CD4-positive, alpha-beta T cell treated with Interleukin-12 subunit alpha and Interleukin-12 subunit beta, for 1 hour (primary cell): ENCODE measurements at places on chromosomes 1 and 21.

DNA sequence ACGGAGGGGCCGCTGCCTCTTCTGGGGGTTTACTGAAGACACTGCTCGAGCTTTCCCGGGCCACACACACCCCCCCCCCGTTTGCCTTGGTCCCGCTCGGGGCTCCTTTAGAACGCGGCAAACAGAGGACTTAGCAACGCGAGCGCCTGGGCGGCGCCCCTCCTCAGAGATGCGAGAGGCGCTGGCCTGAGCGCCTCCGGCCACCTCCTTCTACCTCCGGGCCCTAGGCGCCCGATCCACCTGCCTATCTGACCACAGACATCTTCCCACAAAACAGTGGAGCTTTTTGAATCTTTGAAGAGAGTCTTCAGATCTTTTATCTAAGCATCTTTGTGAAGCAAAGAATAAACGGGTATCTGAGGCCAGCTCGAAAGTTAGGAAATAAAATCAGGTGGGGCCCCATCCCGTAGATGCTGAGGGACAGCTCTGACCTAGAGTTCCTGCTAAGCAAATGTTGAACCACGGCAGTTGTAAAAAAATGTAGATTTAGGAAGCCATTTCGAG lies 436 bp upstream of the TTLL7 start:
- no peak for DNase-seq

- DNase-seq = no peak
Observed at GRCh38 chr1:173287785-173288184, 80.7 kb upstream of the TNFSF4 start.

DNA sequence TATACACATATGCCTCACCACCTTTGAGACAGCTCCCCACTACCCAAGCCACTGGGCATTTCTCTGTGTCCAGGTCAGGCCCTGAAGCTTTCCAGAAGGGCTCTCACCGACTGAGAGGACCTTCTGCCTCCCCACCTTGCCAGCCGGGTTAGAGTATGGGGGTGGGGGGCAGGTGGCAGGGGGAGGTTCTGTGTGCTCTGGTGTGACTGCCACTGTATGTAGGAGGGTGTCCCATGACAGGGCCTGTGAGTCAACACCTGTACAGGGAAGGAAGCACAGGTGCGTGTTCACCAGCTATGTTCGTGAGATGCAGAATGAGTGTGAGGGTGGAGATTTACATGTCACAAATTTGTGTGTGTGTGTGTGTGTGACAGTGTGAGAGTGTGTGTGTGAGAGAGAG lies 7.0 kb downstream of the AHDC1 start:
- DNase-seq = no peak

- no peak for DNase-seq
Observed at GRCh38 chr21:15206514-15206913, 141.7 kb upstream of the NRIP1 start.

DNA sequence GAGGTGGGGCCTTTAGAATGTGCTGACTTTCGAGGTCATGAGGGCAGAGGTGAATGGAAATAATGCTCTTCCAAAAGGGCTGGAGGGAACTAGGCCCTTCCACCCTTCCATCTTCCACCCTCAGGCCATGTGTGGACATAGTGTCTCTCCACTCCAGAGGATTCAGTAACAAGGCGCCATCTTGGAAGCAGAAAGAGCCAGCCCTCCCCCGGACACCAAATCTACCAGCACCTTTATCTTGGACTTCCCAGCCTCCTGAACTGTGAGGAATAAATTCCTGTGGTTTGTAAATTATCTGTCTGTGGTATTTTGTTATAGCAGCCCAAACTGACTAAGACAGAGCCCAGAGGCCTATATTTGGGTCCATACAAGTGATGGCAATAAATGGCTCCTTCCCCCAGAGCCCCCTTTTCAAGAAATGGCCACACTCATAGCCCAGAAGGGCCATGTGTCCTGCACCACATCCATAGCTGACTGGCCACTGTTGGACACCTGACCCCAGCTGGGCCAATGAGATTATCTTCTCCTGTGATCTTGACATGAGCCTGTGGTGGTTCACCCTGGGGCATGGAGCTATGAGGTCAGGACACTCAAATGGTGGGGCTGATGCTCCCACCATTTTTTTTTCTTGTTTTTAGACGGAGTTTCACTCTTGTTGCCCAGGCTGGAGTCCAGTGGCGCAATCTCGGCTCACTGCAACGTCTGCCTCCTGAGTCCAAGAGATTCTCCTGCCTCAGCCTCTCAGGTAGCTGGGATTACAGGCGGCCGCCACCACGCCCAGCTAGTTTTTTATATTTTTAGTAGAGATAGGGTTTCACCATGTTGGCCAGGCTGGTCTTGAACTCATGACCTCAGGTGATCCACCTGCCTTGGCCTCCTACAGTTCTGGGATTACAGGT lies 114.9 kb downstream of the RRAGC start:
- DNase-seq = no peak

DNA sequence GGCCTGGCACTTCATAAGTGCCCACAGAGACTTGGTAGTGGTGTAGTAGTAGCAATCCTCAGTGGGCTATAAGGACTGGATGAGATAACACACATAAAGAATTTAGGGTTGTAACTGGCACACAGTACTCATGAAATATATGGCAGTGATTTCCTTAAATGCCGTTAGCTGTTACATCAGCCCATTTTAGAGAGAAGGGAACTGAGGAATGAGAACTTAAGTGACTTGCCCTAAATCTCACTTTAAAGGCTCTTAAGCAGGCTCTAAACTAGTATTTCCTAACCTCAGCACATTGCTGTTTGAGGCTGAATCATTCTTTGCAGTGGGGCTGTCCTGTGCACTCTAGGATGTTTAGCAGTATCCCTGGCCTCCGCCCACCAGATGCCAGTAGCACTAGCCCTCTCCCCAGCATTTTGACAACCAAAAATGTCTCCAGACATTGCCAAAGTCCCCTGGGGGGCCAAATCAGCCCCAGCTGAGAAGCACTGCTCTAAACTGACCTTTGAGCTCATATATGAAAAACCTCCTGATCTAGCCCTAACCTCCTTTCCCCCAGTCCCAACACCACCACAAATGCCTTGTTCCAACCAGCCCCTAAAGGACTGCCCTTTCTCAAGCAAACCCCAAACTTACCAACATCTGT lies 11.6 kb downstream of the CAMK2N1 start:
- no peak for DNase-seq

GRCh38 chr1:150115121-150115520 lies 34.6 kb upstream of the PLEKHO1 start:
- no peak for DNase-seq

DNA sequence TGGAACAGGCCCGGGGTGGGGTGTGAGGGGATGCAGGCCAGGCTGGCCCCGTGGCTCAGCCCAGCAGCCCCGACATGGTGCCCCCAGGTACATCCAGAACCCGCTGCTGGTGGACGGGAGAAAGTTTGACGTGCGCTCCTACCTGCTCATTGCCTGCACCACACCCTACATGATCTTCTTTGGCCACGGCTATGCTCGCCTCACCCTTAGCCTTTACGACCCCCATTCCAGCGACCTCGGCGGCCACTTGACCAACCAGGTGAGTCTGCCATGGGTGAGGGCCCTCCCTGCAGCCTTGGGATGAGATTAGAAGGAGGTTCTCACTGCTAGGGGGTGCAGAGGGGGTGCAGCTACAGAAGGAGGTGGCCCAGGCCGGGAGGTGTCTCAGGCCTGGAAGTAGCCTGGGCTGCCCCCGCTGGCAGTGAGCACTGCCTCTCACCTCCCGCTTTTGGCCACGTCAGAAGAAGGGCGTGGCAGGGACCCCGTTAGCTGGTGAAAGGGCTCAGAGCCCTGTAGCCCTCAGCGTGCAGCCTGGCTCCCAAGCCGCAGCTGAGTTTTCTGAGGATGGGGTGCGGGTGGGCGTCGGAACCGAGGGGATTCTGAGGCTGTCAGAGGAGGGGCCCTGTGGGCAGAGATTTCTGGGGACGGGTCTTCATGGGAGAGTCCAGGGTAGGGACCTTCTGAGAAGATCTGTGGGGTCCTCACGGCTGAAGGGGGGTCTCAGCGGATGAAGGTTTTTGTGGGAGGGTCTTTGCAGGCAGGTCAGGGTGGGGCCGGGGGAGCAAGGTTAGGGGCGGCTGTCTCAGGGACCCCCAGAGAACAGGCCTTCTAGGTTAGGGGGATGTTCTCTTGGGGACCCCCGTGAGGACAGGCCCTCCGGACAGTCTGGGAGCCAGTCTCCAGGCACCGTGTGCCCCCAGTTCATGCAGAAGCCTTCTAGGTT lies 10.4 kb downstream of the TTLL10 start:
- no peak for DNase-seq

GRCh38 chr1:3634059-3634800 lies 9.4 kb downstream of the TPRG1L start:
- no peak for DNase-seq

- no peak for DNase-seq
Observed at GRCh38 chr1:13539683-13540082, 25.9 kb upstream of the LRRC38 start.

DNA sequence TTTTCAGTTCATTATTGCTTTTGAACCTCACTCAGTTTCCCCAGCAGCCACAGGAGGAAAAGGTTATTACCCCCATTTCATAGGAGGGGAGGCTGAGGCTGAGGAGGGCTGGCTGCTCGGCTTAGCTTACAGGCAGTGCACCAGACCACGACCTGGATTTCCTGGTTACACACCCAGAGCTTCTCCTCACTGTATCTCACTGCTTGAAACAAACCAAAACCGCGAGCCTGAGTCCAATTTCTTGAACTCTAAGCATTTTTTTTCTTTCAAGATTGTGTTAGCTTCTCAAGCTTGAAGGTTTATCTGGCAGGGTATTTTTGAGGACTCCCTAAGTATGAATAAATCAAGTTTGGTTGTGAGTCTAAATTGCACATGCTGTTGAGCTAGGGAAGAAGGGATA lies 188.9 kb upstream of the EDN2 start:
- DNase-seq = peak; percentile 72

GRCh38 chr1:42674214-42674613 lies 8.0 kb upstream of the YBX1 start:
- DNase-seq = no peak

- DNase-seq = no peak
Observed at GRCh38 chr1:206699626-206700025, 14.9 kb downstream of the MAPKAPK2 start.

- no peak for DNase-seq
Observed at GRCh38 chr1:157117527-157118057, 18.0 kb upstream of the ETV3L start.

DNA sequence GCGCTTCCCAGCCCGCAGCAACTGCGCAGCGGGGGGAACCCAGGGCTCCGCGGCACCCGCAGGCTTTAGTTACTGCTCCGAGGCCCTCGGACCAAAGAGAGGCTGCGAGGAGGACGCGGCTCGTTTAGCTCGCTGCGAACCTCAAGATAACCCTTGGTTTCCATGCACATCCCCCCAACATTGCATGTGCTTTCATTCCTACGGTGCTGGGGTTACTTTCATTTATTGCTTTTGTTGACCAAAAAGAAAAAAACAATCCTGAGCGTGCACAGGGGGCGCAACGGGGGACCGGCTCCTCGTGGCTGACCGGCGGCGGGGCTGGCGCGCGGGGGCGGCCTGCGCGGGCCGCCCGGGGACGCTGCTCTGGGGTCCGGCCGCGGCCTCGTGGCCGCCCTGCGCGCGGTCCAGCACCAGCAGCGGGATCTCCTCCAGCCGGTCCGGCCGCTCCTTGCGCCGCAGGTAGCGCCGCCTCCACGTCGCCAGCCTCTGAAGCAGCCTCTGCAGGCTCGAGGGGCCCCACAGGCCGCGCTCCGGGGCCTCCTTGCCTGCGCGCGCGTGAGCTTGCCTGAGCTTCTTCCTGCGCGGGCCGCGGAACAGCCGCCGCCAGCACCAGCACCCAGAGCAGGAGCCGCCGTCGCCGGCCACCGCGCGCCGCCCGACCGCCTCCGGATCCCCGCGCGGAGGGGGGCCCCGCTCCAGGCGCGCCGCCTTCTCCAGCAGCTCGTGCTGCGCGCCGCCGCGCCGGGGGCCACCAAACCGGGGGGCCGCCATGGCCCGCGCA lies 77.4 kb downstream of the DESI2 start:
- DNase-seq = peak; percentile 11

- DNase-seq = no peak
Observed at GRCh38 chr1:115337633-115338456, at the start of gene NGF. Gene NGF (minus strand): TSS chr1:115338249. CDS start chr1:115286795, 51,454 bp downstream.

GRCh38 chr1:14372526-14372925 lies 226.0 kb upstream of the KAZN start:
- DNase-seq = no peak

GRCh38 chr1:178509414-178510007 lies 3.4 kb upstream of the TEX35 start:
- no peak for DNase-seq

GRCh38 chr21:46650476-46651098 lies 15.1 kb downstream of the PRMT2 start:
- DNase-seq = no peak

DNA sequence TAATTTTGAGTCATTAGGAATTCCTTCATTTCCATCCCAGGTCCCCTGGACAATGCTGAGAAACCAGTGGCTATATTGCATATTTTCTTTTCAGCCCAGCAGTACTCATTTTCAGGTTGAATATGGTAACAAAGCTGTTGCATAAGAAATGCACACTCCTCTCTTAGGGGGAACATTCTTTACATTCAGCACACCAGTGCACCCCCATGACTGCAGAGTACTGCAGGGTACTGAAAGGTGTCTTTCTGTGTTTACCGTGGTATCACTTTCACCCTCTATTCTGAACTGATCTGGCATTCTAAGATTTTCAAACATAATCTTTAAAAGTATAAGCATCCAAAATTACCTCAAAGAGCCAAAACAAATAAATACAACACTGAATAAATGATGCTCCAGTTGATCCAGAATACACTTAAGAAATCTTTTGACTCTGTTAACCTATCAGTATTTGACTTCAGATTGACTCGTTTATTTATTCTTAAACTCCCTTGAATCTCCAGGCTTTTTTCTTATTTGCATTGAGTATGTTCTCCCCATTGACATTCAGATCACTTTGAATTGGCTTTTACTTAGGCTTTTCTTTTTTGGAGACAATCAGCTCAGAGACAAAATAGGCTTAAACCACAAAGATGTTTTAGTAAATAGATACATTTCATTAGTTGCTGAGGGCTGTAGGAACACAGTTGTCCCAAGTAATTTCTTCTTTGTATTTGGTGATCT lies 213.6 kb downstream of the NFIA start:
- no peak for DNase-seq

- DNase-seq = no peak
Observed at GRCh38 chr1:178659789-178660208, 65.2 kb upstream of the RALGPS2 start.

DNA sequence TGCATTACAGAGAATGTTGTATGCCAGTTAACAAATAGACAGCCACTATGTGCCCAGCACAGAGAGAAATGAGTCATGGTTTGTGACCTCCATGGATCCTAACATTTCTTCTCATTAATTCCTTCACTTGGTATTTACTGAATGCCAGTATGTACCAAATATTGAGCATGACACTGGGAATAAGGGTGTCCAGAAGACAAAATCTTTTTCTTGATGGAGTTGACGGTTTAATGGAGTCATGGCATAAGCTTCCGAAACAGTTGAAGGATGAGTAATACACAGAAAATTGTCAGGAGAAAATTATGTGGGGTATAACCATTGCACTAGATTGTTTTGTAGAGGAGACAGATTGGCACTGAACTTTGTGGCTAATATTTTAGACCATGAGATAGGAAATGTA lies 36.9 kb downstream of the PTGFR start:
- DNase-seq = no peak

- no peak for DNase-seq
Observed at GRCh38 chr1:66605419-66605997, 71.6 kb downstream of the SGIP1 start.
